Urinary bladder (tissue), 4 donors: ENCODE measurements at places on chromosomes 4 and X. TPM values are rescaled to one million over a fixed set of nuclear protein-coding genes. Genes with fewer than 3 reads are reported as not detected.

GRCh38 chrX:111671668-111672067, 9.3 kb upstream of the ALG13 start:
- no peak for DNase-seq

GRCh38 chrX:30981968-30982367, 89.9 kb downstream of the FTHL17 start:
- no peak for DNase-seq

Gene PNPLA4
- total RNA-seq, result 21.6 TPM

Gene CENPI
- total RNA-seq, result 19.6 TPM

DNA sequence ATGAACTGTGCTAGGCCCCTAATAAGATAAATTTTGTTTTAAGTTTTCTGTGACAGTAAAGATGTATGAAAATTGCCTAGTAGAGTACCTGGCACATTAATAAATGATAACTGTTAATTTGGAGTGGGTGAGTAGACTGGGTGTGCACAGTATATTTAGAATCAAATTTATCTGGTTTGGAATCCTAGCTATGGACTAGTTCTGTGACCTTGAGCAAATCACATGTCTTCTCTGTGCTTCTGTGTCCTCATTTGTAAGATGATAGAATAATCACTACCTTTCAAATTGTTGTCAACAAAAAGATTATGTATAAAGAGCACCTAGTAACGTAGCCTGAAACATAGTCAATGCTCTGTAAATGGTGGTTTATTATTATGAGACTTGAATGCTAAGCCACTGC, 170.2 kb downstream of the AR start:
- no peak for DNase-seq

DNA sequence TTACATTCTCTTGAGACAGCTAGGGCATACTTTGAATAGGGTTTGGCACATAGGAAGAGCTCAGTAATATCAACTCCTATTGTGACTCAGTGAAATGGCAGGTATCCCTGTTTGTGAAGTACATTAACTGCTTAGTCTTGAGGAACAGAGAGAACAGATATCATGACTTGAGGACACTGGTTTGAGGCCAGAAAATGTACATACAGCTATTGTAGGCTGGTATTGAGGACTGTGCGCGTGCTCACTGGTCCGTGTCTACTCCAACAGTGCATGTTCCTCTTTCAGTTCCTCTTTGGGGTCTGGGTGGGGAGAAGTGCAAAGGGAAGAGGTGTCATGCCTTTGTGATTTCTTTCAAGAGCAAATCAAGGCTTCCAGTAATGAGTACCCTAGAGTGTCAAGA, 34.6 kb upstream of the TBC1D9 start:
- DNase-seq, result no peak
